Anterior cingulate cortex (tissue), 58 donors: ENCODE measurements at places on chromosomes 11 and 22.

GRCh38 chr11:114166362-114166761, 106.9 kb downstream of the ZBTB16 start:
- no peak for DNase-seq

GRCh38 chr11:35180317-35181233, 41.6 kb downstream of the CD44 start:
- no peak for DNase-seq

DNA sequence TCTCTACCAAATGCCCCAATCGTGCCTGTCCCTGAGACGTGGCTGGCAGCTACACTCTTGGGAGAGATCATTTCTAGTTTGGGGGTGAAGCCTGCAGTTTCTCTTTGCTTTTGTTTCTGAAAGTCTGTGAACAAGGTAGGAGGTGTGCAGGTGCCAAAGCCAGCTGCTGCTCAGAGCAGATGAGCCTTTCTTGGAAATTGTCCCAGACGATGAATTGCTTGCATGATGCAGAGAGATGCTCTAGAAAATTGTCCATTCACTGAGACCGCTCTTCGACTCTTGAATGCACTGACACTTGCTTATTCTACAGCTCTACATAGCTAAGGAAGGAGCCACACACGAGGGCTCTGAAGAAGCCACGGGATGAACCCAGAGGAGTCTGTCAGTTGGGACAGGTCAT, 225.6 kb upstream of the E2F8 start:
- no peak for DNase-seq

DNA sequence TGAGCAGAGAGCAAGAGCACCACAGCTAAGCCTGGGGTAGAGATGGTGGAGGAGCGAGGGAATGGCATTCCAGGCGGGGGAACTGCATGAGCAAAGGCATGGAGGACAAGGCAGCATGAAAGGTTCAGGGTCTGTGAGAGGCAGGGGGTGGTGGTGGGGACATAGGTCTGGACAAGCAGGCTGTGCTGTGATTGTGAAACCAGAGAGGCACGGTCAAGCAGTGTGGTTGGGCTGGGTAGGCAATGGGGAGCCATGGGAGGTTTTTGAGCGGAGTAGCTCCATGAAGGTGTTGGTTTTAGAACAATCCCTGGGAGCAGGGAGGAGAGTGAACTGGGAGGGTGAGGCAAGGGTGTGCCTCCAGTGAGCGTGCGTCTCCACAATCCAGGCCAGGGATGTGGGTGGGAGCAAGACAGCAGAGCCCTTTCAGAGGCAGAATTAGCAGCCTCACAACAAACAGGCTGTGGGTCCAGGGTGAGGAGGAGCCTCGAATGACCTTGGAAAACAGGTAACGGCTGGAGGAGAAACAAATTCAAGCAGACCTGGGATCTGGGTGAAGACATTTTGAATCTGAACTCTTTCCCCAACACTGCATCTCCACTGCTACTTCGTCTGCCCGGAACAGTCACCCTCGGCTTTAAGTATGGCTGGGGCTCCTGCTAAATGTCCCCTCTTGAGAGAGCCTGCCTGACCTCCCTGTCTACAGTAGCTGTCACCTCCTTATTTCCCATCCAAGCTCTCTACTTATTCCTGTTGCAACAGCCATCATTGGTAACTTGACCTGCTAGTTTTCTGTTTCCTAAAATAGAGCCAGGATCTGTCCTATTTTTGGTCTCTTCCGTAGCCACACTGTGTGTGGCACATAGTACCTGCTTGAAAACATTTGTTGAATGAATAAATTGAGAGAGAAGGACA, 27.0 kb upstream of the TSPAN18 start:
- DNase-seq = no peak

DNA sequence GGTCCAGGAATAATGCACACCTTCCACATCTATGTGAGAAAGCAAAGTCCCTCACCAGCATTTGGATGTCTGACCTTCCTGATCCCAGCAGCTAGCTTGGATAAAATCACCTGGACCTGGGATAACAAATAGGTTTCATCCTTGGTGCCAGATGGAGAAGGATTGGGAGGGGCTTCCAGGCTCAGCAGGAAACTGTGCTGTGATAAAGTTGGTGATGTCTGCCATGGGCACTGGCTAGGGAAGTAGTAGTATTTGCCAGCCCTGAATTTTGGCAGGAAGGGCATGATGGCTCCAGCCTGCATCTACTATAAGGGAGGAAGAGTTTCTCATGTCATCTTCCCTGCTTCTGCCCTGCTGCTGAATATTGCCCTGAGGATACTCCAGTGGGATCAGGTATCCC, 37.5 kb downstream of the C11orf91 start:
- no peak for DNase-seq

GRCh38 chr11:33620423-33621171, 80.0 kb downstream of the C11orf91 start:
- DNase-seq = no peak

GRCh38 chr22:18935889-18936529, at the start of gene PRODH:
Gene PRODH (minus strand): TSS chr22:18936293. CDS start chr22:18936287, 6 bp downstream.
- DNase-seq = no peak

- no peak for DNase-seq
Measured at GRCh38 chr11:20608934-20609333, 9.5 kb downstream of the SLC6A5 start.
